ENCODE measurements at places on chromosomes 1 and 21.
A peak's percentile ranks its signal among the peaks of the same experiment; 100 is the strongest.

DNA sequence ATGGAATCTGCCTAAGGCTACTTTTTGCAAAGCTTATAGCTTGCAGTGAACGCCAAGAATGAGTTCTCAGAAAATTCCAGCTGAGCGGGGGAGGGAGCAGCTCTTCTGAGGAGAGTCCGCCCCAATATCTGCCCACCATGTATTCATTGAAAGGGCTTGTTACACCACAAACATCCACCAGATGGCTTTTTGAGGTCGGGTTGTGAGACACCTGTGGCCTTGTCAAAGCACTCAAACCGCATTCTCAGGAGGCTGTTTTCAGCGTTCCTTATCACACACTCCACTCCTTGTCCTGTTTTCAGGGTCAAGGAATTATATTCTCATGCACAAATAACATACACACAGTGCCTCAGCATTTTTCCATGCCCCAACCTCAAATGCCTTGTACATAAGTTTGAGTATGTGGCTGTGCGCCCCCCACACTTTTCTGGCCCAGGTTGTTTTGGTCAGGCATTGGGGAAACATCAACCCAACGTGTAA is 3.9 kb upstream of the C4BPB start:
- peak; percentile 55 for DNase-seq

DNA sequence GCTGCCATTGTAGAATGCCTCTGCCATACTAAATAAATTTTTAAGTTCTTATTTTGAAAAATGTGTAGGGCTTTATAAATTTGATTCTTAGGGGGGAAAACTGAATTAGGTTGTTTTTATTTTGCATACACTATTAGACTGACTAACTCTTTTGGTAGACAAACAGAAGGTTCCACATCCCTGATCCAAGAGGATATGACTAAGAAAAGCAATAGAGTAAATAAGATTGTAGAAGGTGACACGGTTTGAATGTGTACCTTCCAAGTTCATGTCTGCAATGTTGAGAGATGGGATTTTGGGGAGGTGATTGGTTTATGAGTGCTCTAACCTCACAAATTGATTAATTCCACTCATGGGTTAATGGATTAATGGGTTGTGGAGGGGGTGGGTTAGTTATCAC is 127.9 kb downstream of the GLUL start:
- peak; percentile 19 for DNase-seq

DNA sequence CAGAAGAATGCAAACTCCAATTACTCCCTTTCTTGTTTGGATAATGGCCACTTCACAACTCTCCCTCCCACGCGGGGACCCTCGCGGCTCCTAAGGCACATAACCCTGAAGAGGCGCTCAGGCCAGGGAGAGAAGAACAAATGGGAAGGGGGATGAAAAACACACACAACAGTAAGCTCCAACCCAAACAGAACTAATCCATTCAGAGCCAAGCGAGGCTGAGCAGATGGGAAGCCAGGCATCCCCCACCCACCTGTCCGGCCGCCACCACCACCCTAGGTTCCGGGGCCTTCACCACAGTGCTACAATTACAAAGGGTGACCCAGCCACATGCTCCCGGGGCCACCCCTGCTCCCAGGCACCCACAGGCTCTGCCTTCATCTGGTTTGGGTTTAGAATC is 101.5 kb downstream of the MRPL37 start:
- DNase-seq, result no peak

DNA sequence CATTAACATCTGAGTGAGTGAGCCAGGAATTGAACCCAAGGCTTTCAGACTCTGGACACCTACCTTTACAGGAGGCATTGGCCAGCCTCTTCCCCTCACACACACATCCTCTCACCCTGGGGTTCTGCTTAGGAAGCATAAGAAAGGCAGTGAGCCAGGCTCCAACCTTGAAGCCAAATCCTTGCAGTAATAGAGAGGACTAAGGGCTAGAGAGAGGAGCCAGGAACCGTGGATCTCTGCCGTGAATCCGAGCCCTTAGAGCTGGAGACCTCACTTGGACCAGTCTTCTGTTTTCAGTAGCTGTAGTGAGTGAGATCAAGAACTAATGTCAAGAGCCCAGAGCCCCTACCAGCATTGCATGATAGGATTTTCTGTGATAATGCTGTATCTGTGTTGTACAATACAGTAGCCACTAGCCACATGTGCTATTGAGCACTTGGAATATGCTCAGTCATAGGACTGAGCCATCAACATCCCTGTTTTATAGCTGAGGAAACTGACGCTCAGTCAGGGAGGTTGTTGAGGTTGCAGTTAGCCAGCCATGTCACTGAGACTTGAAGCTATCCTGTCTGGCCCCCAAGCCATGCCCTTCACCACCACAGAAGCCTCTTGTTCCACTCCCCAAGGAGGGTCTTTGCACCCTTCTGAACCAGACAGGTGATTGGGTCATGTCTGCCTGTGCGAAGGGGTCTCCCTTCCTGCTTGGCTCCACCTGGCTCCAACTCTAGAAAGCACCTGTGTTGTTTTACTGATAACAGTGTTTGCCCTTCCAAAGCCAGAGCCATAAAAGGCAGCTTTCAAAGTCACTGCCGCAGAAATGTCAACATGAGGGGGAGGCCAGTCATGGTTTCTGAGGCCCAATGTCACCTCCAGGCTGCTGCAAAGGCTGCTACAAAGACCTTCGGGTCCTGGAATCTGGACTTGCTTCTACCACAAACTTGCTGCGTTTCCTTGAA is 101.1 kb upstream of the JUN start:
- no peak for DNase-seq

GRCh38 chr1:65066419-65066765 is 81.6 kb upstream of the AK4 start:
- DNase-seq, result peak; percentile 7

DNA sequence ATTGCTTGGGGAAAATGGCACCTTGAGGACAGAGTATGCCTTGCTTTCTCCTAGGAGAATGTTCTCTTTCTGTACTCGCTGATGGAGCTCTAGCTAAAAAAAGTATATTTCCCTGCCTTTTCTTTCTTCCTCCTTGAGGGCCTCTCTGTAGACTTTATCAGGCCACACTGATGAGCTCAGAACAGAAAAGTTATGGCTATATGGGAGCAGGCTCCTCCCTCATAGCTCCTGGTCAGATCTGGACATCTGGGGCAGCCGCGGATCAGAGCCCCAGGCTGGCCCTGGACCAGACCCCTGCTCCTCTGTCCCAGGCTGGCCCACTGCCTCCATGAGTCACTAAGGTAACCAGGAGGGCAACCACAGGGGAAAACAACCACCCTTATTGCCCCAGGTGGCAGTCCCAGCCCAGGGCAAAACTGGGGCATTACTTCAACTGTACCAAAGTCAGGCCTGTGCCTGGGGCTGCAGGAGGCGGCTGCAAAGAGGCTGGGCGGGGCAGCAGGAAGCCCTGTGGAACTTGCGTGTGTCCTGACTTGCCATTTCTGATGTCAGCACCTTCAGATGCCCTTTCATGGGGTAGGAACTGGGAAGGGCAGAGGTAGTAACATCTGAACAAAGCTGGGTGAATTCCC is 26.3 kb upstream of the ZNF648 start:
- DNase-seq, result no peak

DNA sequence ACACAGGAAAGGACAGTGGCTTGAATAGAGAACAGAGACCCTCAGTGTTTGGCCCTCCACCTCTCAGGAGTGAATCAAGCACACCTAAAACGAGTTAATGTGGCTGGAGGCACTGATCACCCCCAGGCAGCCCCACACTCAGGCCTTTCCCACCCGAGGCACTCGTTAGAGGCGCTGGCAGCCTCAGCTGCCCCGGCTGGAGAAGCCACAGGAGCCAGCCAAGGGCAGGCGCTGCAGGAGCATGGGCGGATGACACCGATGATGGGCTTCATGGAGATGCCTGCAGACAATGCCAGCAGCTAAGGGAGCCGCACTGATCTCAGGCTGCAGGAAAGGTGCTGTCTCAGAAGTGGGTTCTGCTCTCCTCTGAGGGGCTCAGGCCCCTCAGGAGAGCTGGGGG is 24.1 kb upstream of the ABCG1 start:
- DNase-seq, result no peak

GRCh38 chr1:245225322-245226202 is 70.8 kb downstream of the KIF26B start:
- DNase-seq, result peak; percentile 24

DNA sequence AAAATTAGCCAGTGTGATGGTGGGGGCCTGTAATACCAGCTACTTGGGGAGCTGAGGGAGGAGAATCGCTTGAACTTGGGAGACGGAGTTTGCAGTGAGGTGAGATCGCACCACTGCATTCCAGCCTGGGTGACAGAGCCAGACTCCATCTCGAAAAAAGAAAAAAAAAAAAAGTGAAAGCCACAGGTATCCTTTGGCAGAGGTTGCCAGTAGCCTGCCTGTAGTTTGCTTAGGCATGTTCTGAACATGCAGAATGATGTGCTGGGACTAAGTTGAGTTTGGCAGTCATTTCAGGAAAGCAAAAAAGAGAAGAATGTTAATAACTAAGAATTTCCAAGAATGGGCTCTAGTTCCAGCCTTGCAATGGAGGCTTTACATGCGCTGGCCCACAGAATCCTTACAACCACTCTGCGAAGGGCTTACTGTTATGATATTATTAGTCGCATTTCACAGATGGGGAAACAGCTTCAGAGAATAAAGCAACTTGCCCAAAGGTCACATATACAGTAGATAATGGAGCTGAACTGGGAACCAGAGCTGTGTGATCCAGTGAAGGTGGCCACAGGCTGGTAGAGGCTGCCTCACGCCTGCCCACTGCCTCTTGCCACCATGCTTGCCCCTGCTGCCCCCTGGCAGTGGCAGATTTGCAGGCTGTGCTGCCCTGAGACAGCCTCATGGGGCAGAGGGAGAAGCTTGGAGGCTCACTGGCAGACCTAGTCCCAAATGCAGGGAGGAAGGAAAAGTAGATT is 66.5 kb upstream of the LYST start:
- no peak for DNase-seq

DNA sequence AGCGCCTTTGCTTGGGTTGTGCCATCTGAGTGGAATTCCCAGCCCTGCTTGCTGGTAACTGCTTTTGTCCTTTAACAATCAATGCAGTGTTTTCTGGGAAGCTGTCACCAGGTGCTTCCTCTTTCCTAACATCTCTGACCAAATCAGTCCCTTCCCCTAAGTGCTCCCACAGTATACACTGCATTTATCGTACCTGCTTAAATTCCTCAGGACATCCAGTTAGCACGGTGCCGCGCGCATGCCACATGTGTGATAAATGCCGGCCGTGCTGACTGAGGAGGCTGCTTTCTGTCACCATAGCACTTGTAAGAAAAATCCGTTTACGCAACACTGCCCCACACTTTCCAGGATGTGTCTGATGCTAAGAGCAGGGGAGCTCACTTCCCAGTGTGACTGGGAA is 115.4 kb downstream of the BCAR3 start:
- no peak for DNase-seq

DNA sequence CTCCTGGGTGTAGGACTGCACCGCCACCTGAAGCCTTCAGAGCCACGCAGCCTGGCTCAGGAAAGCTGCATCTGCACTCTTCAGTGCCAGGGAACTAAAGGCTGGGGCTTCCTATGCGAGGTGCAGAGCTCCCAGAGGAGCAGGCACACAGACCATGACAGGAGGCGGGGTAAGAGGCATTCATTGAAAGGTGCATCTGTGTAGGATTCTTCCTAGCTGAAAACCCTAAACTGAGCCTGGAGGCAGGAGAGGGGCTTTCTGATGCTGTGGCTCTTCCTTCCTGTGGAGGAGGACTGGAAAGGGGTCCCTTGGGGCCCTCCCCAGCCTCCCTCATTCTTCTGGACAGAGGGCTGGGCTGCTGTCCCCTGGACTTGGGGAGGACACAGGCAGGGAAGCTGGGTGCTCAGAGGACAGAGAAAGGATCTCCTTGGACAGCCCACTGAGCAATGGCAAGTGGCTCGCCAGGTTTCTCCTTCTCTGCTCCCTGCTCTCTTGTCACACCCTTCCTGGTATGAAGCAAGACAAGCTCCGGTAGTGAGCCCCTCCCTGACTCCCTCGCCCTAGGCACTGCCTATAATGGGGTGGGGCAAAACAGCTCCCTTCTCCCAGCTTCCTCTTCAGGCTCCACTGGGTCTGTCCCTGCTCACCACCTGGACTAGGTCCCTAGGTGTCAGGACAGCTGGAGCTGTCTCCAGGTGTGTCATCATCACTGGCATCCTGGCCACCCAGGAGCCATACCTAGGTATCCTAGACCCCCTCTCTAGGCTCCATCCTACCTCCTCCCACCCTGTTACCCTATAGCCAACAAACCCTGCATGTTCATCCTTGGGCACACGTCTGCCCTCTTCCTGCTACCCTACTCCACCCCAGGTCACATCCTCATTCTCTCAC is 20.0 kb downstream of the S100A6 start:
- no peak for DNase-seq

DNA sequence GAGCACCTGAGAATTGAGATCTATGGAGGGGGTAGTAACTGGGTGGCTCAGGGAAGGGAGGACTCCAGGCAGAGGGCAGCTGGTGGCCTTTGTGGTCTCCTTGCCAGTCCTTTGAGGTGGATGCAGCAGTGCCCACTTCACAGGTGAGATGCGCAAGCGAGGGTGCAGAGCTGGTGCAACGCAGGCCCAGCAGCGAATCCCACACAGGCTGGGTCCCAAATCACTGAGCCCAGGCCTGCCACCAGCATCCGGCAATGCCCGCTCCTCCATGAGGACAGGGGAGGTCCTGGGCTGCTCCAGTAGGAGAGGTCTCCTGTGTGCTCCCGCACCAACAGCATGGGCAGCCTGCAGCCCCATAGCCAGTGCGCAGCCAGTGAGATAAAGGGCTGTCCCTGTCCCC is 318.0 kb downstream of the PCP4 start:
- DNase-seq, result no peak

DNA sequence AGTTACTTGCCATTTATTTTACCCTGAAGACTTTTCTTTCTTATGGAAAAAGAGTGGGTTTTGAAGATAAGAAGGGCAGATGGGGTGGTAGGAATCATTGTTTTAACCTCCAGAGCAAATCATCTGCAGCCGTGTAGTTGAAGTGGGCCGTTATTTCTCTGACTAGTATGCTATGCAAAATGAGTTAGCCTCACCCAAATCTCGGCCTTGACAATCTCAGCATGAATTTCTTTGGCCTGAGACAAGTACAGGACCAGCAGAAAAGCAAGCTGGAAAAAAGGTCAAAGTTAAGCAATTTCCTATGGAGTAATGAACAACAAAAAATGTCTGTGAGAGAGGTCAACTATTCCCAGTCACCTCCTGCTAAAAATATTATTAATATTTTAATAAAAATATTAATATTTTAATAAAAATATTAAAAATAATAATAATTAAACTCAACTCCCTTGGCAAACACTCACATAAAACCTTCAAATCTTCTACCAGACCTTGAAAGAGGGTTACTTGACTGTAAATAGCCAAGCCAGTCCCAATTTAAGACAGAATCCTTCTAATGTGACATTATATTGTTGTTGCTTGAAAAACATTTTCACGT is 6.8 kb upstream of the TEKT2 start:
- no peak for DNase-seq

GRCh38 chr1:19517017-19517416 is 31.7 kb upstream of the CAPZB start:
- DNase-seq, result no peak

- no peak for DNase-seq
Measured at GRCh38 chr1:156766298-156767100, 836 bp upstream of the PRCC start.

- peak; percentile 8 for DNase-seq
Measured at GRCh38 chr1:225114354-225114990, 185.0 kb downstream of the DNAH14 start.
